ENCODE measurements at places on chromosomes 16 and 17.

- DNase-seq, result no peak
- H3K27ac ChIP-seq, result no peak overlapping the region
- H3K36me3 ChIP-seq, result no peaks in the 10 kb centered on the region
- H3K4me1 ChIP-seq, result no peaks in the 10 kb centered on the region
These were observed 25.3 kb upstream of the KSR1 start for GRCh38 chr17:27430882-27431491.

DNA sequence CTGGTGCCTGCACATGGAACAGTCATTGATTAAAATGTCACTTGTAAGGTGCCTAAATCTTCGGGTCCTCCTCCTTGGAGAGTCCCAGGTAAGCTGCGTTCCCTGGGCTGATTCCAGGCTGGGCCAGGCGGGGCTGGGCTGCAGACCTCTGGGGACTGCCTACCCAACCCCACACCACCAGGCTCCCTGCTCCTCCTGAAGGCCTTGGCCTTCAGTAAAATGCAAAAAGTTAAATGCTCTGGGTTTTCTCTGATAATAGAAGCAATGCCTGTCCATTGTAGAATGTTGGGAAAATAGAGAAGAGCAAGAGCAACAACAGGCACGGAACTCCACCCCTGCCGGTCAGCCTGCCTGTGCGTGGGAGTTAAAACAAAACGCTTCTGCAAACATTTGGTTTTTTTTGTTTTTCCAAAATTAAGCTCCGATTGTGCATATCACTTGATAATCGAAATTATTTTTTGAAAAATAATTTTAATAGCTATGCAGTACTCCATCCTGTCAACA lies 363.9 kb downstream of the SEC14L1 start:
- H3K36me3 ChIP-seq, result peaks cover 3% of the 10 kb centered on the region
- no peaks in the 10 kb centered on the region for H3K4me1 ChIP-seq
- no peak overlapping the region for H3K27ac ChIP-seq
- H3K4me3 ChIP-seq, result no peak overlapping the region

- H3K27me3 ChIP-seq, result no peaks in the 10 kb centered on the region
- no peaks in the 10 kb centered on the region for H3K36me3 ChIP-seq
- DNase-seq, result no peak
- H3K4me1 ChIP-seq, result no peaks in the 10 kb centered on the region
These were observed 211.4 kb upstream of the ERCC4 start for GRCh38 chr16:13708347-13709120.

GRCh38 chr16:3401719-3402397 lies 843 bp downstream of the ZNF174 start:
- no peaks in the 10 kb centered on the region for H3K27me3 ChIP-seq
- peaks cover 13% of the 10 kb centered on the region for H3K36me3 ChIP-seq
- peaks cover 4% of the 10 kb centered on the region for H3K4me1 ChIP-seq
- H3K27ac ChIP-seq, result peak overlapping the region; percentile 51
- DNase-seq, result no peak

GRCh38 chr16:27111486-27111885 lies 44.8 kb downstream of the C16orf82 start:
- H3K4me1 ChIP-seq, result peaks cover 4% of the 10 kb centered on the region
- no peak overlapping the region for H3K4me3 ChIP-seq
- no peaks in the 10 kb centered on the region for H3K36me3 ChIP-seq

DNA sequence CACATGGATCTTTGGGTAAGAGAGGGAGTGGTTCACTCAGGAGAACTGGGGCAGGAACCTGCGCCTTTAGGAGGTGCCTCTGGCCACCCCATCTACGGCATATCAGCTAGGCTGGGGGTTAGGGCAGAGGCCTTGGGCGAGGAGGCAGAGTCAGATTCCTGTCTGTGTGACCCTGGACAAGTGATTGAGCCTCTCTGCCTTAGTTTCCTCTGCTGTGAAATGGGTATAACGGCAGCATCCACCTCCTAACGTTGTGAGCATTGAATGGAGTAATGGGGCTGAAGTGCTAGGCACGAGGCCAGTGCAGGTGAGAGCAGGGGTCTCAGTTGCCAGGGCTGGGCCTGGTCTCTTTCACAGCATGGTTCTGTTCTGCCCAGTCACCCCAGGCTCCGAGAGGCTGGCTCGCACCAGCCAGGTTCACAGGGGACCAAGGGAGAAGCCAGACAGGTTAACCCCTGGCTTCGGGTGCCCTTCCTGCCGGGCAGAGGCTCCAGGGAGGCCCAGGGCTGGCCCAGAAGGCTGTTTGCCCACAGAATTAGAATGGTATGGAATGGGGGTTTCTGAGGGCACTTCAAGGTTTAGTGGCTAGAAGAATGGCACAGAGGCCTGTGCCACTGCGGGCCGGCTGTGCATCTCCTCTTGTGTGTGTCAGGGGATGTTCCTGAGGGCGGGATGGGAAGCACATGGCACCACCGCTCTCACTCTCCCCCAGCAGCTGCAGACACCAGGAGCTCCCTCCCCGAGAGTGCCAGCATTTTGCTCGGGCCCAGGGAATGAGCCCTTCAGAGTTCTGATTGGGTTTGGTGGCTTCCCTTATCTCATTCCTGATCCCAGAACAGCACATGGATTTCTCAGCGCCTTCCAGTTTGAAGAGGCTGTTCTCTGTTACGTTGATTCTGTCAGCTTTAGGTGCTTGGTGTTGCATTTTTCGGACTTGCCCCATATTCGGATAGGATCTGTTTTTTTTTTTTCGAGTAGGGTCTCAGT lies 23.8 kb downstream of the UNC13D start:
- no peak for DNase-seq
- no peaks in the 10 kb centered on the region for H3K4me1 ChIP-seq
- no peaks in the 10 kb centered on the region for H3K27me3 ChIP-seq
- H3K36me3 ChIP-seq, result peaks cover 24% of the 10 kb centered on the region

GRCh38 chr17:74987909-74988711 lies 678 bp downstream of the CDR2L start:
- no peaks in the 10 kb centered on the region for H3K36me3 ChIP-seq
- H3K4me1 ChIP-seq, result peaks cover 3% of the 10 kb centered on the region
- peak overlapping the region; percentile 54 for H3K4me3 ChIP-seq
- DNase-seq, result no peak

DNA sequence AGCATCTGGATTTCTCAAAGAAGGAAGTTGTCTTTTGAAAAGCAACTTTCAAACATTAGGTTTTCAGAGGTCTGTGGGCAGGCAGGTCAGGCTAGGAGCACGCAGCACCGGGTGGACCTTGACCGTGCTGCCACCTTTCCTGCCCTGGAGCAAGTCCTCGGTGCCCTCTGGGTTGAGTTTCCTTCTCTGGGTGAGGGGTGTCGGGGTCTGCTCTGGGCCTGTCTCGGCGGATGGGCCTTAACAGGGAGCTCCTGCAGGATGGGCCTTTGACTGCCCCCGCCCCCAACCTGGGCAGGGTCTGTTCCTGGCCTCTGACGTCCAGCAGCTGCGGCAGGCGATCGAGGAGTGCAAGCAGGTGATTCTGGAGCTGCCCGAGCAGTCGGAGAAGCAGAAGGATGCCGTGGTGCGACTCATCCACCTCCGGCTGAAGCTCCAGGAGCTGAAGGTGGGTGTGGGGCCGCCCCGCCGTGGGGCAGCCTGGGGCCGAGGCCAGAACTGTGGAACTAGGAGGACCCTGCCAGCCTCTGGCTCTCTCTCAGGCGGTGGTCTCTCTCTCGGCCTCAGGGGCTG lies 8.7 kb downstream of the DEF8 start:
- no peak for DNase-seq
- no peak overlapping the region for H3K27ac ChIP-seq
- peaks cover 5% of the 10 kb centered on the region for H3K36me3 ChIP-seq

GRCh38 chr17:81833921-81834830 lies 674 bp downstream of the PPP1R27 start:
- no peaks in the 10 kb centered on the region for H3K27me3 ChIP-seq
- no peaks in the 10 kb centered on the region for H3K36me3 ChIP-seq
- peak overlapping the region; percentile 85 for H3K27ac ChIP-seq
- no peak for DNase-seq
- peak overlapping the region; percentile 92 for H3K4me3 ChIP-seq

- H3K27ac ChIP-seq, result no peak overlapping the region
- DNase-seq, result no peak
- H3K4me1 ChIP-seq, result no peaks in the 10 kb centered on the region
These were observed 31.5 kb upstream of the C16orf95 start for GRCh38 chr16:87348616-87349157.

GRCh38 chr16:74575175-74575806 lies 31.6 kb downstream of the GLG1 start:
- H3K4me3 ChIP-seq, result no peak overlapping the region
- DNase-seq, result no peak
- H3K27me3 ChIP-seq, result no peaks in the 10 kb centered on the region
- peaks cover 3% of the 10 kb centered on the region for H3K36me3 ChIP-seq

DNA sequence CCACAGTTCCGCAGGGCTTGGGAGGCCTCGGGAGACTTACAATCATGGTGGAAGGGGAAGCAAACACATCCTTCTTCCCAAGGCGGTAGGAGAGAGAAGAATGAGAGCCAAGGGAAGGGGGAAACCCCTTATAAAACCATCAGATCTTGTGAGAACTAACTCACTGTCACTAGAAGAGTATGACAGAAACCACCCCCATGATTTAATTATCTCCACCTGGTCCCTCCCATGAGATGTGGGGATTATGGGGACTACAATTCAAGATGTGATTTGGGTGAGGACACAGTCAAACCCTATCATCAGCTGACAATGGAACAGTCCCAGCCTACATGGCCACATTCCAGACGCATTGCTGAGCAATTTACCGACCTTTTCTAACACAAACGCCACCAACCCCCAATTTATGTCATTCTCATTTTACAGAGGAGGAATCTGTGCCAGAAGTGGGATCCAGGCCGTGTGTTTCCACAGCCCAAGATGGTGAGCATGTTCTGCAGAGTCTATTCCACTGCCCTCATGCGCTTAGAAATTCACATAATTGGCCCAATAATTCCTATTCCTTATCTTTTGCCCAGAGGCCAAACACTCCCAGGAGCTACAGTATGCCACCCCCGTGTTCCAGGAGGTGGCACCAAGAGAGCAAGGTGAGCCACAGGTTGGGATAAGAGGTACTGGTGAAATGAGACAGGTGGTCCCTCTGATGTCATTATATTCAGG lies 17.3 kb downstream of the MILR1 start:
- no peaks in the 10 kb centered on the region for H3K27me3 ChIP-seq
- no peaks in the 10 kb centered on the region for H3K36me3 ChIP-seq
- no peak for DNase-seq

GRCh38 chr16:57471209-57471608 lies 8.7 kb downstream of the POLR2C start:
- DNase-seq, result no peak
- no peak overlapping the region for H3K27ac ChIP-seq
- no peaks in the 10 kb centered on the region for H3K27me3 ChIP-seq
- peaks cover 25% of the 10 kb centered on the region for H3K36me3 ChIP-seq
- H3K4me1 ChIP-seq, result peaks cover 9% of the 10 kb centered on the region

- DNase-seq, result no peak
- peak overlapping the region; percentile 27 for H3K4me3 ChIP-seq
- peak overlapping the region; percentile 96 for H3K27ac ChIP-seq
- peaks cover 40% of the 10 kb centered on the region for H3K4me1 ChIP-seq
These were observed 7.4 kb upstream of the SCIMP start for GRCh38 chr17:5241861-5242671.

DNA sequence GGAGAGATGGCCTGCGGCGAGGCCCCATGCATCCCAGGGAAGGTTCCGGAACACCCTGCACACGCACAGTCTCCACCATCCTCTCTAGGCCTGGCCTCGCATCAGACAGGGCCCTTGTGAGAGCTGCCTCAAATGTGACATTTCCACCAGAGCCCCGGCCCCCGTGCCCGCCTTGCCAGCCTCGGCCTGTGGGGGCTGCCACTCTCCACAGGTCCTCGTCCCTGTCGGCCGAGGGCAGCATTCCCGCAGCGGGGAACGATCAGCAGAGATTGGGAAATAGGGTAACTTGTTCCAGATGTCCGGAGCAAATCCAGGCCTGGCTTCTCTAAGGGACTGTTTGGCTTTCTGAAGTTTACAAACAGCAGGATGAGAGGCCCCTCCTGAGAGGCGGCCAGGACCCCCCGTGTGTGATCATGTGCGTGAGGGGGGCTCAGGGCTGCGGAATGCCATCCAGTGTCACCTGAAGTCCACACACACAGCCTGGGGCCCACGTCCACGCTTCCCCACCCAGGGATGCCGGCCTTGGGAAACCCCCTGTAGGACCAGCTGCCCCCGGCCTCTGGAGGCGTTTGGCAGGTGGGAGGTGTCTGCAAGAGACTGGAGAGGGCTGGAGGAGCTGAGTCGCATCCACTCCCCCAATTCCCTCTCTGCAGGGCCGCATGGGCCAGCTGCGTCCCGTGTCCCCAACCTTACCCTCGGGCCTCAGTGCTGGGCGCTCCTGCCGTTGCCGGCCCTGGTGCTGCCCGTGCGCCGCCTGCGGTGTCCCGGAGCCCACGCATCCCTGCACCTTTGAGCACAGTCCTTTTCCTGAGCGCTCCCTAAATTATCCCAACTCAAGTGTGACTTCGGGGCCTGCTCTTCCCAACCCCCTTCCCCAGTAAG lies 70.4 kb downstream of the ZDHHC7 start:
- no peaks in the 10 kb centered on the region for H3K4me1 ChIP-seq
- no peak overlapping the region for H3K27ac ChIP-seq
- no peak overlapping the region for H3K4me3 ChIP-seq

GRCh38 chr16:3101018-3101840 lies 2.1 kb upstream of the ZSCAN10 start:
- peaks cover 25% of the 10 kb centered on the region for H3K4me1 ChIP-seq
- DNase-seq, result no peak
- H3K27me3 ChIP-seq, result no peaks in the 10 kb centered on the region
- peak overlapping the region; percentile 27 for H3K27ac ChIP-seq
- H3K36me3 ChIP-seq, result no peaks in the 10 kb centered on the region
- peak overlapping the region; percentile 34 for H3K4me3 ChIP-seq

DNA sequence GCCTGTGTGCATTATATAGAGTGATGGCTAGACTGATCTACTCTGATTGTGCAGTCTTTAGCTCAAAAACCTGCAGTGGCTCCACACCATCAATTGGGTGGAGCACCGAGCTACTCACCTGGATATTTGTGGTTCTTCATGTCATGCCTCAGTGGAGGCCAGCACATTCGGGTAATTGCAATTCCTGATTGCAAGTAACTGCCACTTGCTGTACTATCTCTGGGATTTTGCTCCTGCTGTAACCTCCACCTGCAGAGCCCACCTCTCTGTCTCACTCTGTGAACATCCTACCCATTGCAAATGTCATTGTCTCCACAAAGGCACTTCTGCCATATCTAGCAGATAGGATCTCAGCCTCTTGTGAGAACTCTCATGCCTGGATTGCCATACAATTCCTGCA lies 1.7 kb upstream of the CCL1 start:
- peaks cover 3% of the 10 kb centered on the region for H3K4me1 ChIP-seq
- peaks cover 18% of the 10 kb centered on the region for H3K27me3 ChIP-seq
- no peaks in the 10 kb centered on the region for H3K36me3 ChIP-seq
- H3K27ac ChIP-seq, result no peak overlapping the region
